ENCODE measurements at places on chromosomes 2 and 18.

DNA sequence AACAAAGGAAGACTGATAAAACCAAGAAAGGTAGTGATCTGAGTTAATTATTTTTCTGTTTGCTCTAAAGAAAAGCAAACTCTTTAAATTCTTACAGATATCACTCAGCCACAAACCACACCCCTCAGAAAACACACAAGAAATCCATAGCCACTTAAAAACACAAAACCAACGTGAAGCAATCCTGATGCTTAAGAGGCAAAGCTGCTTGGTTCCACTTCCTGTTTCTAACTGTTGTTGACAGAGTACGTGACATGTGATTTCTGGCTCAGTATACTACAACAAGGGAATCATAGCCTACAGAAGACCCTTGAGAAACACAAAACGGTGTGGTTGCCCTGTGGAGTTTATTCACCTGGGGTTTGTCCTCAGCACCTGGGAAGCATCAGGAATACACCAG is 240.9 kb upstream of the APCDD1 start:
- DNase-seq, result no peak

DNA sequence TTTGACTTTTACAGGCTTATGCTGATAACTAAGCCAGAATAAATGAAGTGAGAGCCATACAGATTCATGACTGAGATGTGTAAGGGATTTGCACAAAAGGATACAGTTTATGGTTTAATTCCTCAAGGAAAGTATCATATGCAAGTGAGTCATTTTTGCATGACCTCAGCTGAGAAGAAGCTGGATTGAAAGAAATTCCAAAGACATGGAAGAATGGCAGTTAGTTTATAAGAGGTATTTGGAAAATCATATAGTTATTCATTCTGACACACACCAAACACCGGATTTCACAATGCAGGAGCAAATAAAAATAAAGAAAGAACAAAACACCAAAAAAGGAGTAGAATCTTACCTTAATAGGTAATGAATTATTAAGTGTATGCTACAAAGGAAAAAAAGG is 83.2 kb upstream of the RND3 start:
- DNase-seq, result no peak

DNA sequence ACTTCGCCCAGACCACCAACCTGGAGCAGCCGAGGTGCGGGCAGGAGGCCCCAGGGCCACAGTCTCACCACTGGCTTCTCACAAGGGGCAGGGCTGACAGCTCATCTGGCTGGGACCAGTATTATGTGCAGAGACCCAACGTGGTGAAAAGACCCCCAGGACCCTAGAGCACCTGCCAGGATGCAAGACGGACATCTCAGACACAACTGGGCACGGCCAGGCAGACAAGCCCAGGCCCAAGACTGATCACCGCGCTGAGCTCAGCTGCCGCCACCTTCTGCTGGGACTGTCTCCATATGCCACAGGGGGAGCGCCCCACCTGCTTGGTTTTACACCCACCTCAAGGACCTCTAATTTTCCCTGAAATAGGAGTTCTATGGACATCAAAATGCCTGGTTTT is 23.2 kb downstream of the HDAC4 start:
- no peak for DNase-seq

- no peak for DNase-seq
Observed at GRCh38 chr18:12750715-12751502, 48.1 kb downstream of the PSMG2 start.

GRCh38 chr18:10261344-10262276 is 192.8 kb upstream of the APCDD1 start:
- DNase-seq, result no peak

DNA sequence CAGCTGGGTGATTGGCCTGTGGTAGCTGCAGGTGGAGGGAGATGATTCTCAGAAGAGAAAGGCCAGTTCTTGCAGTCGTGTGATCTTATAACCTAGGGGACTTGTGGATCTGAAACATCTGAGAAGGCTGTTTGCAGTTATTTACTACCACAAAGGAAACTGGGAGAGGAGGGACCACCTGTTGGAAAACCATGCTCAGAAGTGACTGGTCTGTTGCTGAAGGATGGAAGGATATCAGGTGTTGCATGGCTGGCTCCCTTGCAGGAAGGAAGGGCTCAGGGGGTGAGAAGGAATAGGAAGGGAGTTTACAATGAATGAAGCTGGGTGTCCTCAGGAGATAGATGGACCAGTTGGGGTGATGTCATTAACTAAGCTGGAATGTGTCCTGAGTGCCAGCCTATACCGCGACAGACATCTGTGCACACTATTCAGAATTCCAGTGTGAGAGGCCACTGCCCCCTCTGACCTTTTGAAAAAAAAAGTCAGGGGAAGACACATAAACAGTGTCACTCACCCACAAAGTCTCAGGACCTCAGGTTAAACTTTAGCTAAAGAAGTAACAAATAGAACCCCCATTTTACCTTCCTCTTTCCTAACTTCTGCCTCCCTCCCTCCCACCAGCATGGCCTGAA is 17.5 kb downstream of the IGFBP2 start:
- no peak for DNase-seq

GRCh38 chr2:205585449-205586383 is 96.6 kb upstream of the NRP2 start:
- DNase-seq, result no peak

DNA sequence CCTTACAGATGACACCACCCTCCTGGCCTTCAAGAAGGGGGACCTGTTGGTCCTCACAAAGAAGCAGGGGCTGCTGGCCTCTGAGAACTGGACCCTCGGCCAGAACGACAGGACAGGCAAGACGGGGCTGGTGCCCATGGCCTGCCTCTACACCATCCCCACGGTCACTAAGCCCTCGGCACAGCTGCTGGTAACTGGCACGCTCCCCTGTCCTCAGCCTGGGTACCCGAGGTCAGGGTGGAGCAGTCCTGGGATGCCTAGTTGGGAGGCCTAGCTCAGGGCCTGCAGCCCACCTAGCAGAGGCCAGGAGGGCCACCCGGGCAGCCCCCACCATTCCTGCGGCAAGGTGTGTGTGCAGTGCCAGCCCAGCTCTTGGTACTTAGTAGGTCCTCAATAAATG is 16.3 kb upstream of the GPR17 start:
- no peak for DNase-seq

DNA sequence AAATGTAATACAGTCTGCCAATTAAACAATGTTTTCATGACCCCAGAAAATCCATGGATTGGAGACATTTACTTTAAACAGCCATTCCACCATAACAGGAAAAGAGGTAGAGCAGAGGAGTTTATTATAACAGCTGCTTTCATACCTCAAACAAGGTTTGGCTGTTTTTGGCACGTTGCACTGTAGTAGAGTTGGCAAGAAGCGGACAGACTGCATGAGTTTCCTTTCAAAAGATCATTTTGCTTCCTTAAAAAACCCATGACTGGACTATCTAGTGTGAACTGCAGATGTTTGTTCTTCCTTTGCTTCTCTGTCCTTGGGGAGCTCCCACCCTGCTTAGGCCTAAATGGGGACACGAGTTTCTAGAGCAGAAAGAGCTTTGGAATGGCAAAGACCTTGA is 108.5 kb upstream of the THOC1 start:
- DNase-seq, result no peak

- no peak for DNase-seq
Observed at GRCh38 chr2:176495826-176496225, 226.6 kb downstream of the MTX2 start.

DNA sequence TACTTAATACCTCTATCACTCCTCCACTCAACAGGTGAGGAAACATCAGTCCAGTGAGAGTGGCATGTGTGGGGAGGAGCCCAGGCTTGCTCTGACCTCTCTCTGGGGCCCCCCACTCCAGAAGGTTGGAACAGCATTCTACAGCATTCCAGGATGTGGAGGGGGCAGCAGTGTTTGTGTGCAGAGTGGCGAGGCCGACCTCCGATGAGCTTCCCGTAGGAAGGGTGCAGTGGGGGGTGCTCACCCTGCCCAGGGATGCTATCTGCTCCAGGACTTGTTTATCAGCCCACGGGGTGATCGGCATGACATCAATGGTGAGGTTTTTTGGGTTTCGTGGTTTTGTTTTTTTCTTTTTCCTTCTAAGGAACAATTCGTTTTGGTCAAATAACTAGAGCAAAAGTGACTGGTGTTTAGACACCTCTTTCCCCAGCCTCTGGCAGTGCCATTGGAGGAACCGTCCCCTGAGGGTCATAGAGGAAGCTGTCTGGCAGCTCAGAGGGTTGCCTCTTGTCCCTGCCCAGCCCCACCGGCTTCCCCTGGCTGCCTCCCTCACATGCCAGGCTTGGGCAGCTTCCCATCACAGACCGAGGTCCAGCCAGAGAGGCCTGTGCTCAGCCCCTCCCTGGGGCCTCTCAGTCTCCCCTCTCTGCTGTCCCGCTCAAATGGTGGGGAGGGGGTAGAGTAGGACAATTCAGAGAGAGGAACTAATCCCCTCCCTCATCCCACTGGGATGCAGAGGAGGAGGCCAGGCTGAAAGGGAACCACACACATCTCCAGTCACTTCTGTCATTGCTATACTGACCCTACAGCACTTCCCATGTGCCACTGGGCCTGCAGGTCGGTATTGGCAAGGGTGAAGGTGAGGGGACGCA is 96.5 kb downstream of the ZFP36L2 start:
- peak; percentile 57 for DNase-seq

GRCh38 chr2:105139556-105140239 is 101.8 kb downstream of the MRPS9 start:
- DNase-seq, result no peak

DNA sequence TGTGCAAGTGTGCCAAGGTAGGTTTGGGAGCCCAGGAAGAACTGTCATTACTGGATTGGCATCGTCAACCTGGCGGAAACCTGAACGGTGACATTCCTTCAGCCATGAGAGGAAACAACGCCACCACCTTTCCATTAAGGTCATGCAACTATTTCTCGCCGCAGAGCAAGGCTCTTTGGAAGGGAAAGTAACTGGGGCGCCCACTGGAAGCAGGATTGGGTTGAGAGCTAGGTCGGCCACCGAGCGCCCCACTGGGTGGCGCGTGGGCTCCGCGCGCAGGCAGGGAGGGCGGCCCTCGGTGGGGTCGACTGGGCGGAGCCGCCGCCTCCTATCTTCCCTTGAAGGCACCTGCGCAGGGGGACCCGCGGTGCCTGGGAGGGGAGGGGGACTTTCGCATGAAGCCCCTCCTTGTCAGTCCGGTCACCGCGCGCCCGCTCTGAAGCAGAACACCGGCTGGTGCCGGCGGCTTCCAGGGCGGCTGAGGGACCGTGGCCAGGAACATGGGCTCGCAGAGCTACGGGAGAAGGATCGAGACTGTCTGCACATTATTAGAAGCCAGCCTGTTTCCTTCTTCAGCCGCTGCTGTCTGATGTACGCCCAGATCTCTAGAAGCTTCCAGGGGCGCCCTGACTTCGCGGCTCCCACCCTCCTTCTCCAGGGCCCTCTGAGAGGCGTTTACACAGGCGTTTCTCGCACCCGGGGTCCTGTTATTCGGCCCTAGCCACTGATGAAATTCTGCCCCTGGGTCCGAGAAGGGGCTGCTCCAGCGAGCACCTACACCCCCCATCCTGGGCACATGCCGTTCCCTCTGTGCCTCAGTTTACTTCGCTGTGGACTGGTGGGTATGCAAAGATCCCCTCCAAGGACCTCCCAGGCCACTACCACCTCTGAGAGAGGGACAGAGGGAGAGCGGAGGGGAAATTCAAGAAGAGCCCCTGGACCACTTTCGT is 27.3 kb upstream of the MAL start:
- no peak for DNase-seq

- no peak for DNase-seq
Observed at GRCh38 chr18:2854875-2855274, 8.1 kb downstream of the EMILIN2 start.

DNA sequence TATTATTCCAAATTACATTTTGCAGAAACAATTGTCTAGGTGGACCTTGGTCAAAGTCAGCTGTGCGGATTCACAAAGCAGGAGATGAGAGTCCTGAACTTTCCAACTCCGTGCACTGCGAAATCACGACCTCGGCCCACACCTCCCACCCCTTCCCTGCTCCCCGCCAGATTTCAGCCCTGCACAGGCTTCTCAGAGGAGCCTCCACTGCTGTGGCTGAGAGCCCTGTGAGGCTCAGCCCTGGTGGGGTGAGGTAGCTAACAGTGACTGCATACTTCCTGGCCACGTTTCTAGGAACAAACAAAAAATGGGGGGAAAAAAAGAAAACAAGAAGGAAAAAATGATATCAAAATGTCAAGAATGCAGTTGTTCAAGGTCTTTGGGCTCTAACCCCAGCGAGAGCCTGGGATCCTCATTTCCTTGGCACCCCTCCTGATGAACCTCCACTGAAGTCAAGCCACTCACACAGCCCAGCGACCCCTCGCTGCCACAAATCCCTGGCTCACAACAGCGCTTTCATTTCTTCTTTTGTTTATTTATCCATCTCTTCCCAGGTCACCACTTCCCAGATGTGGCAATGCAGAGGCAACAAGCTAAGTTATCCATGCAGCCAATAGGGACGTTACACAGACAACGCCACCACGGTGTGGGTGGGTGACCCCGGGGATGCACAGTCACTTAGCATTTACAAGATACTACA is 729.7 kb upstream of the ID2 start:
- DNase-seq, result no peak

DNA sequence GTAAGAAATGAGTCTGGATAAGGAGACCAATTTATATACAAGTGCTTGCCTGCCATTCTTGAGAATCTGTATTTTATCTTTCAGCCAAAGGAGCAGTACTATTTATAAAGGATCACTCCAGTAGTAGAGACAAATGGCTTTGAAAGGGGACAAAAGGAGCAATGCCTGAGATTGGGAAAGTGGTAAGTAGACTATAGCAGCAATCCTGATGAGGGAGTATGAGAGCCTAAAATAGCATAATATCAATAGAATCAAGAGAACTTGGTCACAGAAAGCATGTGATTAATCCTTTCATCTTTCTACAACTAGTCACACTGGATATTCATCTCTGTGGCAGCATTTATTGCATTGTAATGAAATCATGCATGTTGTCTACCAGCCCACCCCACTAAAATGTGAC is 20.2 kb downstream of the NRXN1 start:
- no peak for DNase-seq
